Renal cortex interstitium (tissue), 15 donors: ENCODE measurements at places on chromosomes 1 and 21.

DNA sequence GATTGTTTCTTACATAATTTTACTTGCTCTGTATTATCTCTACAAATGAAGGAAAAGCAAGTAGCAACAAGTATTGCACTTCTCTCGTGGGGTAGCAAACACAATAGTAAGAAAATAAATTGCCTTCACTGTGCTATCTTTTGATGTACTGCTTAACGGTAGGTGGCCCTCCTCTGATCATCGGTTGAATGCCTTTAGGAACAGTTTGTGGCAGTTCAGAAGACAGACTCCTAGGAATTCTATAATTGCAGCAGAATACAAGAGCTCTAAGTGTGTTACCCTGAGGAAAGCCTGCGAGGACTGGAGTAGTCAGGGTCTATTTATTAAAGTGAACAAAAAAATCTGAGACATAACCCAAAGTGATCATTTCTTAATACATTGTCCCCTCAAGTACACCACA lies 1135.9 kb downstream of the KCNT2 start:
- no peak for DNase-seq

- DNase-seq, result no peak
Observed at GRCh38 chr1:222464841-222465210, 83.1 kb downstream of the HHIPL2 start.

DNA sequence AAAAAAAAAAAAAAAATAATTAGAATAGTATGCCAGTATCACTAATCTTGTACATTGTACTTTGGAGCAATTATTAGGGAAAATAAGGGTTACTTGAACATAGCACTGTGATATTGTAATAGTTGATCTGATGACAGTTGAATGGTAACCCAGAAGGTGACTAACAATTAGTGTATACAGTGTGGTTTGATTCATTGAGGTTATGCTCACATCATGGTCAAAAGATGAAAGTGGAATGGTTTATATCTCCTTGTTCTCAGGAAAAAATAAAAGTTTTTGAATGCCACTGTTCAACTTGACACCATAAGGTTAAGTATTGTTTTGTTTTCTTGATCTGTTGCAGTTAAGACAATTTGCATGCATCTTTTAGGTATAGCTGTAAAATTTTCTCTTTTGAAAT lies 87.0 kb downstream of the GPR52 start:
- no peak for DNase-seq

DNA sequence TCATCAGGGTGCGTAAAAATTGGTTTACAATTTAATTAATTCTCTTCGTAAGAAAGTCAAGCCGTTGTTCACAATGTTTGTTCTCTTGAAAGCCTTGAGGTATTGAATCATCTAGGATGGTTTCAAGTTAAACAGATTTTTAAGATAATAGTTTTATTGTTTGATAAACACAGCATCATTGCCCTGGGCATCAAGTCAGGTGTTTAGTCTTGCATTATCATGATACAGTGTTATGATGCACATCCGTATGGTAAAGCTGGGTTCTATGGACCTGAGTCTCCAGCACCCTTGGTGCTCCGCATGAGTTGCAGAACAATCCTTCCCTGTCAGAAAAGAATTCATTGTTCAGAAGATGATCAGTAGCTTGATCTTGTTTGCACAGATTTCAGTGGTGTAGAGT lies 359.5 kb downstream of the LMO4 start:
- DNase-seq, result no peak

GRCh38 chr1:229427572-229427971 lies 6.3 kb downstream of the ACTA1 start:
- DNase-seq, result no peak

DNA sequence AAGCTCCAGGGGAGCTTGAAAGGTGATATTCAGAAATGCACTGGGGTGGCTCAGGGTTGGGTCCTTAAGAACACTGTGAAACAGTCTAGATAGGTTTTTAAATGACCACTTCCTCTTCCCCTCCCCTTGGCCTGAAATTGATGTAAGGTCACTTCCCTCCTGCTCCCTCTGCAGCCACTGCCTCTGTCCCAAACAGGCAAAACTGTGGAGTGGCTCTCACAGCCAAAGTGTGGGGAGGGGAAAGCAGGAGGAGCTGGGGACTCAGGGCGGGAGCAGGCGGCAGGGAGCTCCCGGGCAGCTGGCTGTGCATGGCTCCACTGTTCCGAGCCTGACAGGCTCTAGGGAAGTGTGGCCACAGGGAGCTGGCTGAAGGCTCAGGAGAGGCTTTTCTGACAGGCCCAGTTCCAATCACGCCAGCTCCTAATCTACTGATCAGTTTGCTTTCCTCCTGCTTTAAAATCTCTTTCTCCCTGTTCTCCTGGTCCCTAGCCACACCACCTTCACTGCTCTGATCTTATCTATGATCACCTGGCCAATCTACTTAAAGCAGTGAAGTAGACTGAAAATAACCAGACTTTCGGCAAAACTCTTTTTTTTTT lies 5.1 kb upstream of the CSRP1 start:
- no peak for DNase-seq

DNA sequence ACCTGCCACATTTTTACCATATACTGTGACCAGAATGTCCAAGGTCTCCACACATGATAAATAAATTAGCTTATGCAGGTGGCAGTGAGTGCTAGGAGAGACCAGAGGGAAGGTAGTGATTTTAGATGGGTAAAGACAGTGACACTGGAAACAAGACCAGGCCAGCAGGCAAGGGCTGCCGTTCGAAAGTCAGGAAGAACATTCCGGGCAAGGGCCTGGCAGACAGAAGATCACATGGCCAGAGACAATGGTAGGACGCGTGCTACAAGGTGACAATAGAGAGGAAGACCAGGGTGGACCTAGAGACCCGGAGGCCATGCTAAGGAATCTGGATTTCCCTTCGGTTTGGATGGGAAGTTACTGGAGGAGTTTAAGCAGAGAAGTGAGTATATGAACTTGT lies 9.7 kb downstream of the PGBD5 start:
- no peak for DNase-seq

- DNase-seq, result no peak
Observed at GRCh38 chr1:47661040-47661439, 223.2 kb downstream of the FOXD2 start.

DNA sequence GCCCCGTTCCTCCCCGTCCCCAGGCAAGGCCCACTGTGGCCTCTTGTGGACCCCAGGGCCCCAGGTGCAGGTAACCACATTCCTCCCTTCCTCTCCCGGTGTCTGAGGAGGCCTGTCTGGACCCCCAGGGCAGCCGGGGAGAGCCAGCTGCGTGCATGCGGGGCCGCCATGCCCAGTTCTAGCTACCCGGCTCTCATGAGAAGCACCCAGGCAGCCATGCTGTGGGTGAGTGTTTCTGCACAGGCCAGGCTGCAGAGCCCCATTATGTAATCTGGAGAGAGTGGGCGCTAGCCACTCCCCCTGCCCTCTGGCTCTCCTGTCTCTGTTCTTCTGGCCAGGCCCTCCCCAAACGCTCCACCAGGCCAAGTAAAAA lies 18.4 kb upstream of the PLEKHG5 start:
- no peak for DNase-seq

GRCh38 chr1:219325368-219325742 lies 151.7 kb downstream of the LYPLAL1 start:
- no peak for DNase-seq

GRCh38 chr1:9542430-9542829 lies 3.2 kb downstream of the SLC25A33 start:
- DNase-seq, result peak; percentile 69

DNA sequence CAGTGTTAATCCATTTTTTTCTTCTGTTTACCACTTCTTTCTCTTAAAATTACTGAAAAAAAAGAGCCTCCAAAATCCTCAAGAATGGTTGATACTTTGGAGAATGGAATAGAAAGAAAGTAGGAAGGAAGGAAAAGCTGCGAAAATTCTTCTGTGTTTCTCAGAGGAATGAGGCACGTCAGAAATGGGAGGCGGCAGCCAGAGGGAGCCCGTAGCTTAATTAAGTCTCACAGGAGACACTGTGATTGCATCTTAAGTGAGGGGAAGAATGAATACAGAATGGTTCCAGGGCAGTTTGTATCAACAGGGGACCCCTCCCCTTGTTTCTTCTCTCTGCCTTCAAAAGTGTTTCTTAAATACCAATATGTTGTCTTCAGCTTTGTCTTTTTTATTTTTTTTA lies 1099.5 kb downstream of the PLA2G4A start:
- peak; percentile 6 for DNase-seq

DNA sequence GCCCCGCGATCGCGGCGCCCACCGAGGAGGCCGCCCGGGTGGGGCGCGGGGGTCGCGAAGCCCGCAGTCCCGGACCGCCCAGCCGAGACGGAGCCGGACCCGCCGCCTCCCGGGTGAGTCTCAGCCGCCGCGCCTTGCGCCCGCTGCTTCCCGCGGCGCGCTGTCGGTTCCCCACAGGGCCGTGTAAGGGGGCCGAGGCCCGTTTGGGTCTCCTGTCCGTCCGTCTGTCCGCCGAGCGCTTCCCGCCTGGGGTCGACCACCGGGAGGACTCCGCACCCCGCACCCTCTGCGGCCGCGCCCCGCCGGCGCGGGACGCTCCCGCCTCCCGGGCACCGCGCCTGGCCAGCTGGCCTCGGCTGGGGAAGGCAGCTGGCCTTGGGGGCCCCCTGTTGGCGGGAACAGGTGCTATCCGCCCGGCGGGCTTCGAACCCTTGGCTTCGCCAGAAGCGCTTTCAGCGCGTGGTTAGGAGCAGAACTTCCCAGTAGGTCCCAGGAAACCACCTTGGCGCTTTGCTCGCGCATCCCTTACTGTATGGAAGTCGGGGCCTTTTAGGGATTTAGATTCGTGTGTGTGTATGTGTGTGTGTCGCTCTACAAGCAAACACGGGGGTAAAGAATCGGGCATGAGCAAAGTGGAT lies 414 bp downstream of the TMEM51 start:
- DNase-seq, result no peak

GRCh38 chr1:69932760-69933159 lies 272.6 kb downstream of the LRRC40 start:
- no peak for DNase-seq

GRCh38 chr1:11143401-11143800 lies 43.7 kb upstream of the EXOSC10 start:
- no peak for DNase-seq

GRCh38 chr1:193229136-193229535 lies 42.7 kb upstream of the B3GALT2 start:
- DNase-seq, result no peak

DNA sequence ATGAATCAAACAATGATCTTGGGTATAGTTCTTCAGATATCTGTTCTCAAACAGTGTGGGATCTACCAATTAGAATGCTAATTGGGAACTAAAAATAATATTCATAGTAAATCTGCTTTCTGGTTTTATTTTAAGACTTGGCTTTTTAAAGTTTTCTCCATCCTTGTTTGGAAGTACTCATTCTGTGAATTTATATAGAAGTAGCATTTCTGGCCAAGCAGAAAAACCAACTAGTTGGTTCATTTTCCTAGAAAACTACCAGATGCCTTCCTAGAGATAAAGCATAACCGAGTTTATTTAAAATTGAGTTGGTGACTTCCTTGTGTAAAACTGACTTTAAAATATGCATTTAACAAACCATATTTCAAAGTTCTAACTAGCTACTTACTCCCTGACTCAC lies 48.8 kb downstream of the DNM3 start:
- DNase-seq, result no peak

DNA sequence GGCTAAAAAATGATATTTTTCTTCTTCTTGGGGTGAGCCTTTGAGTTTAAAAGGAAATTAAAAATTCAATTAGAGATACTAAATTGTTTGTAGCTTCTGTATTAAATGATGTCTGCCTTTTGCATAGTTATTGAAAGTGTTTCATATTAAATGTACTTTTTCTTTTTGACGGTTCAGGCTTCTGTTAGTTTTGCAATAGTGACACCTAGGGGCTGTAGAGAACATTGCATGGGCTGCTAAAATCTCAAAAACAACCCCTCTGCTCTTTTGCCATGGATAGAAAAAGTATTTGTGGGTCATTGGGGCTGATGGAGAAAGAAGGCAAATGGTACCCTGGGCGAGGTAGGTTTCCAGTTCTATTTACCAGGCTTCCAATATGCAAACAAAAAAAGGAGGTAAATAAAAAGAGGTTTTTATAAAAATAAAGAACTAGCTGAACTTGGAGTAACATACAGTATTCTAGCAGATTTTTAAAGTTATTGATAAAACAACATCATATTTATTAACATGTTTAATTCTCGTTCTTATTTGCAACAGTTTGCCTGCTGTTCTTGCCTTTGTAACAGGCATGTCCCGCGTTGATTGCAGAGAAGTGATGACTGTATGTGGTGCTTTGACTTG lies 115.4 kb upstream of the HOOK1 start:
- DNase-seq, result no peak

GRCh38 chr1:234605399-234605982 lies 4.5 kb downstream of the IRF2BP2 start:
- DNase-seq, result no peak

DNA sequence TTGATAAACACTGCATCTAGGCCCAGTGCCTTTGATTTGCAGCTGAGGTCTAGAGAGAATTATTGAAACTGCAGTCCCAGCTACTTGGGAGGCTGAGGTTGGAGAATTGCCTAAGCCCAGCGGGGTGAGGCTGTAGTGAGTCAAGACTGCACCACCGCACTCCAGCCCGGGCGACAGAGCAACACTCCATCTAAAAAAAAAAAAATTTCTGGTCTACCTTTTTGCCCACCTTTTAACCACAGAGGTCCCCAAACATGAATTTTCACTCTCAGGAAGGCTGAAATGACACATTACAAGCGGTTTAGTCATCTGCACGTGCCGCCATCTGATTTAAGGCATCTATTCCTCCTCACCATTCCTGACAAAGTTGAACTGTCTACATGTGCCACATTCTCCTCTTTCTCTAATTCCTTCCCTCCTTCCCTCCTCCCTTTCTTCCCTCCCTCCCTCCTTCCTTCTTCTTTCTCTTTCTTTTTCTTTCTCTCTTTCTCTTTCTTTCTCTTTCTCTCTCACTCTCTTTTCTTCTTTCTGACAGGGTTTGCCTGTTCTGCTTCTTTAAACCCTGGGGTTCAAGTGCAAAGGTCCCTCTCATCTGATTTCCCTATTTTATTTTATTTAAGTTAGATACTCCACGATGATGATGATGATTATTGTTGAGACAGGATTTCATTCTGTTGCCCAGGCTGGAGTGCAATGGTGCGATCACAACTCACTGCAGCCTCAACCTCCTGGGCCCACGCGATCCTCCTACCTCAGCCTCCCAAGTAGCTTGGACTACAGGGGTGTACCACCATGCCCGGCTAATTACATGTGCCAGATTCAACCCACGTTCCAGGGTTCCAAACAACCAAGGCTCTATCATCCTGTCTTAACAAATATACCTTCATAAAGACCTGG lies 3.0 kb upstream of the SOD1 start:
- DNase-seq, result no peak
